Stimulated activated CD4-positive, alpha-beta T cell treated with anti-CD3 and anti-CD28 coated beads, TNF-alpha, amount 100 ng/mL, for 48 hours (primary cell): ENCODE measurements at places on chromosomes 4 and X.
A peak's percentile ranks its signal among the peaks of the same experiment; 100 is the strongest.

GRCh38 chr4:166658585-166658984, 575.7 kb downstream of the SPOCK3 start:
- no peak for DNase-seq

DNA sequence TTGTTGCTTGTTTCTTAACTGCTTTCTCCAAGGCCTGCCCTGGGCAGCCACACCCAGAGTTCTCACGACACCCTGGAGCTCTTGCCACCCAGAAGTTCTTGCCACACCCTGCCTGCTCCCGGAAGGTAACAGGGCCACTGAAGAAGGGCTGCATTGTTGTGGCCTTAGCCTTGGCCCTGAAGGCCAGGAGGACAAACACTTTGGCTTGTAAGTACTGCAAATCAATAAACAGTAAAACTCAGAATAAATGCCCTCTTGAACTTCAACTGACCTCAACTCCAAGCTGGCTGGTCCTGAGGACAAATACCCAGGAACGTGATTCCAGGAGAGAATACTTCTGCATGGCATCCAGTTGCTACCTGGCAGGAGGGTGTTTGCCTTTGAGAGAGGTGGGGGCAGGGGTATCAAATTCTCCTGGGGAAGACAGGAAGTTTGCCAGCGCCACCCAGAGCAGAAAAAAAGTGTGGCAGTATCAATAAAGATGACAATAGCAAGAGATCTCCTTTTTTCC, 54.1 kb downstream of the TLR10 start:
- no peak for DNase-seq

- DNase-seq = no peak
Measured at GRCh38 chr4:53640576-53641453, 49.5 kb upstream of the LNX1 start.

DNA sequence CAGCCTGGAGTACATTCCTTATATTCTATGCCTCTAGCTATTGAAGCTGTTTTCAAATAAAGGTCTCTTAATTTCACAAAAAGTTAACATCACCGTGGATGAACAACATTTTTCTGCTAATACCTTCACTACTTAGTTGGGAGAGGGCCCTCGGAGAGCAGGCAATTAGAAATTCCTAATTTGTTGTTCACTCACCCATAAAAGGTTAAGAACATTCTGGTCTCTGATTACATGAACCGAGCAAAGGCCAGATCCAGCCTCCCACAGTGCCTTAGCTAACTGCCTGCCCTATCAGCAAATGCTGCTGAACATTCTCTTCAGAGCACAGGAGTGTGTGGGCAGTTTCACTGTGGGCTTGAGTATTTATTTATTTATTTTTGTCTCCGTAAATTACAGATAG, 36.0 kb upstream of the TTC29 start:
- no peak for DNase-seq

DNA sequence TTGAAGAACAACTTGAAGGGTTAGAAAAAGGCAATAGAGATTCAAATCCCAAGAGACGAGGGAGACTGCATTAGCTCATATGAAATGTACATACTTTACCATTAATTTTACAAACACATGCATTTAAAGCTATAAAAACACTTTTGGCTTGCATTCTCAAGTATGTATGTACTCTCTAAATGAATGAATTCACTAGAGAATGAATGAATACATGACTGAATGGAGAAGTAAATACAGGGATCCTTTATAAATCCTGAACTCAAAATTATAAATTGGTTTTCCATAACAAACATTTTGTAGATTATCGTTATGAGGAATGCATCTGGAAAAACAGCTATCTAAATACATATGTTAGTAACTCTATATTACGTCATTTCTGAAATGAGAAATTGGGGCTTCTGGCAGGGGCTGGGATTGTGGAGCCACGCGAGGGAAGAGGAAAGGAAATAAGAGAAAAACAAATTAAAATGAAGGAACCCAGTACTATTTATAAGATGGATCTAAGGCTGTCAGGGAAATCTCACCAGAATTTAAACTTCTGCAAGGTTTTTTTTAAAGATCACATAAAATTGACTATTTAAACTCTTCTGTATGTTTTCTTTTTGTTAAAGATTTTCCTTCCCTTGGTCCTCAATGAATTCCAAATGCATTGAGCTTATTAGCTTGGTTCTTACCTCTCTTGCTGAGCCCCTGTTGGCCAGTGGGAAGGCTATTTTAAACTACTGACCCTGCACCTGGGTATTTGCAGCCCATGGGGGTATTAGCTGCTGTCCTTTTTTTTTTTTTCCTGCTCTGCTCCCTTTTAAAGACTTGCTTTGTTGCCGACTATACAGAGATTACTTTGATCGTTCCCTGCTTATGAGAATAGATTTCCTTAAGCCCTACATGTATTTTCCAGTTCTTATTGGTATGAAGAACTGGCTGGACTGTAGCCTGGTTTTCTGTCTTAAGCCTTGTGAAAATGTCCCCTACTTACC, 207.8 kb downstream of the ADGRL3 start:
- no peak for DNase-seq

DNA sequence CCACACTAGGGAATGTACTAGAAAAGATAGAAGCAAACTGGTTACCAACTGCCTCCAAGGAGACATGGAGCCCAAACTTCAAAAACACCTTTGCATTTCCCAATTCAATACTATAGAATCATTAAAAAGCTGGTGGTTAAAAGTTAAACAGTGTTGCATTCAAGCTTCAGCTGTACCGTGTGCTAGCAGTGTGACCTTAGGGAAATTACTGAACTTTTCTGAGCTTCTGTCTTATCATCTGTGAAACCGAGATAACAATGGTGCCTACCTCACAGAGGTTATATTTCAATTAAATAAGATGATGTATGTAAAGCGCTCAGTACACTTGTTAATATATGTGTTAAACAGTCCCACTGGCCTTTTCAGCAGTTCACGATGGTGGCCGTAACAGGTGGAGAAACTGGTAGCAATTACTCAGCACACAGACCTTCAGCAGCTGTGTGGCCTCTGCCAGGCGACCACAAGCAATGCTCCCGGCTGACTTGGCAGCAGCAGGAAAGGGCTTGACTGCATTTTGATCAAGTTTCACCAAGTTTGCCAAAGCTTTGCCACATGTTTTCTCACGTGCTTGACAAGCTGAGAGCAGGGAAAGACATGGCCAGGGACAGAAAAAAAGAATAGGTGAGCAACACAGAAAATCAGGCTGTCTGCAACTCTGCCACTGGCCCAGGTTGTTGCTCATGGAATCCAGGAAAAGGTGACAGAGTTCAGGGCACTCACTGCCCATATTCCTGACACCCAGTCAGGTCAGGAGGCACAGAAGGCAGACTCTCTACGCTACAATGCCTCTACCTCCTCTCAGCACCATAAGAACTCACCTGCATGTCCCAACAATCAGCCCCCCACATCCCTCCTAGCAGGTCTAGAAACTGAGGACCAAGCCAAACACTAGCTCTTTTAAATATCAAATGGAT, 72.1 kb downstream of the PARM1 start:
- no peak for DNase-seq

DNA sequence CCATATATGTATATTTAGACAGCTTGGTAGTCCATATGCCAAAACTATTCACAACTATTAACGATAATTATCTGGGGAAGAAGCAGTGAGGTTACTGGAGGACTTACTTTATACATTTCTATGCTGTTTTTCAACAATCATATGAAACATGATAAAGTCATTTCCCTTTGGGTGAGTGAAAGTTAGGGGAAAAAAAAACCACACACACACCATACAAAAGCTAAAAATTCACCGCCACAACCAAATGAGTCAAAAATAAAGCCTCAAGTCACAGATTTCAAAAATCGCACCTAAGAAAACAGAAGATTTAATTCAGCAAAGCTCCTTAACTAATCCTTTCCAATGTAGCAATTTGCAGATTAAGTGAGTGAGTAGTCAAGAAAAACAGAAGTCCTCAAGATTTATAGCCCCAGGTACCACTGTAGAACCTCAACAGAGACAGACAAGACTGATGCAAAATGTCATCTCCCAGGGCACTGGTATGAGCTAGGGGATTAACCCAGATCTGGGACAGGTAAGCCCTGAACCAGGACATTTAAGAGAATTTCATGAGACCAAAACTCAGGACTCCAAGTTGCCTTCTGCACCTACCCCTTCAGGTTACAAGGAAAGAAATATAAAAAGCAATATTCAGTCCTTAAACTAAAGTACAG, 35.1 kb downstream of the SYTL4 start:
- no peak for DNase-seq

DNA sequence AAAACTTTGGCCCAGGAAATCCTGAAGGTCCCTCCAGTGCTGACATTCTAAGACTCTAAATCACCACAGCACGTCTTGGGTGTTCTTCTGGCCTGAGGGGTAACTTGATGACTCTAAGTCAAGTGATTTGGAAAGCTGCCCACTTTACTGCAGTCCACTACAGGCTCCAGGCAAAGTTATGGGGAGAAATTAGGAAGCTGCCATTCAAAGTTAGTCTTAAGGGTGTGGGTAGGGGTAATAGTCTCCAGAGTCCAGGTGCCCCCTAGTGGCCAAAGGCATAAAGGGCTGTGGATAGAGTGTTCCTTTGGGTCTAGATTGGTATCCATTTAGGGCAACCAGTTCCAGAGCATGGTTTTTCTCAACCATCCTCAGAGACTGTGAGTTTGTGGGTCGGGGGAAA, 38.7 kb upstream of the SLC16A2 start:
- DNase-seq = peak; percentile 42

- DNase-seq = no peak
Measured at GRCh38 chrX:45714866-45715265, 514.2 kb upstream of the DIPK2B start.

DNA sequence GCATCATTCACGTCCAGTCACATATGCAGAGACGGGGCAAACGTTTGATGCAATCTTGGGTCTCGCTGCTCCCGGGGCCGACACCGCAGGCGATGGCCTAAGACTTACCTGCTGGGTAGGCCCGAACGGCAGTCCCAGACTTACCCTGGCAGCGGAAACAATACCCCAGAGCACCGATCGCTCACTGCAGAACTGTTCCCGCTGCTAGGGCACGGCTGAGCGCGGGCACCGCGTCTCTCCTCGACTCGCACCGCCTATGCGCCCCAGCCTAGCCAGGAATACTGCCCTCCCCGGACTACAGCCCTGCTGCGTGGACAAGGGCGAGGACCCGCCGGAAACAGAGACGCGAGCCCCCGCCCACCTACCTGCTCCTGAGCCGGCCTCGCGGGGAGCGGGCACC, 86.2 kb downstream of the HPRT1 start:
- no peak for DNase-seq

- no peak for DNase-seq
Measured at GRCh38 chrX:22073928-22074327, 41.8 kb downstream of the PHEX start.

DNA sequence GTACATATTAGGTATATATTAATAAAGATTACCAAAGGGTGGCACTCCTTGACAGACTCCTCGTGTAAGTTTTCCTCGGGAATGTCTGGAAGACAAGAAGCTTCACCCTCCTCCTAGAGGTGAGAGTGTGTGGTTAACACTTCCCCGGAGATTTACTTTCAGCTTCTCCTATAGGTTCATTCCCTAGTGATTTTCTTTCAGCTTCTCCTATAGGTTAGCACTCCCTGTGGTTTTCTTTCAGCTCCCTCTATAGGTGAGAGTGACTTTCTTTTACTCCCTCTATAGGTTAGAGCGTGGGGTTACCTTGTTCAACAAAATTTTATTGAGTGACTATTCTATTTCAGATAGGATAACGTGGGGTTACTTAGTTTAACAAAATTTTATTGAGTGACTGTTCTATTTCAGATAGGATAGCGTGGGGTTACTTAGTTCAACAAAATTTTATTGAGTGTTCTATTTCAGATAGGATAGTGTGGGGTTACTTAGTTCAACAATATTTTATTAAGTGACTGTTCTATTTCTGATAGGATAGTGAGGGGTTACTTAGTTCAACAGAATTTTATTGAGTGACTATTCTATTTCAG, 106.0 kb upstream of the PLAC1 start:
- no peak for DNase-seq

DNA sequence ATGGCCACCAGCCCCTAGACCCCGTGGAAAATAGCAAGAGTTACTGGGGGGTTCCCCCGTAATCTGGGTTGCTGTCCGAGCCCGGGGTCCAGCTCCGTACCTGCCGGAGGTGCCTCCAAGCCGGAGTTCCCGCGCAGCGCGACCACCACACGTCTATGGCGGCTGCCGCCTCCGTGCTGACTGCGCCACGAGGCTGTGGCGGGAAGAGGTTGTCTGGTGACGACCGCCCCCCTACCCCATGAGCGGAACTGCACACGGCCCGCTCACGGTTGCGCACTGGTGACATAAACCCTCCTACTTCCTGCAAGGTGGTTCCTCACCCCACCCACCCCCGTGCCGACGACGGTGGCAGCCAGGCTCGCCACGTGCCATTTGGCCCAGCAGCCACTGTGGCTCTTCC, at the start of gene PNMA5:
TSS of gene PNMA5 (minus strand) at position 184 of the 400 bp plus-strand sequence. CDS start 2,518 bp downstream, outside the sequence.
- no peak for DNase-seq

GRCh38 chr4:2364654-2365053, 53.8 kb downstream of the ZFYVE28 start:
- DNase-seq = peak; percentile 37

DNA sequence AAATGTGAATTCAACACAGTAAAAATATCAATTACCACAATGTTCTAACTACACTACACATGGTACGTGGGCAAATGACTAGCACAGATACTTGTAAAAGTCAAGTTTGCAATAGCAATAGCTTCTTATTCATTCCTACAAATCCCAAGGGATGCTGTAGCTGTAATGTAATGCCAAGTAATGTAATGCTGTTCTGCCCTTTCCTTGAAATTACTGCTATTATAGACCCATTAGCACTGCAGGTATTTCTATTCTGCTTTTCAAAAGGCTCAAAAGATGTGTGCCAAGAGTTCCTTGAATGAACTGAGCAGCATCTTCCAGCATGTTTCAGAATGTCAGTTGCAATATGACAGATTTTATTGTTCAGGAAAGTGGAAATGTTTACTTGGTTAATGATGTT, 129.9 kb upstream of the BANK1 start:
- DNase-seq = no peak

DNA sequence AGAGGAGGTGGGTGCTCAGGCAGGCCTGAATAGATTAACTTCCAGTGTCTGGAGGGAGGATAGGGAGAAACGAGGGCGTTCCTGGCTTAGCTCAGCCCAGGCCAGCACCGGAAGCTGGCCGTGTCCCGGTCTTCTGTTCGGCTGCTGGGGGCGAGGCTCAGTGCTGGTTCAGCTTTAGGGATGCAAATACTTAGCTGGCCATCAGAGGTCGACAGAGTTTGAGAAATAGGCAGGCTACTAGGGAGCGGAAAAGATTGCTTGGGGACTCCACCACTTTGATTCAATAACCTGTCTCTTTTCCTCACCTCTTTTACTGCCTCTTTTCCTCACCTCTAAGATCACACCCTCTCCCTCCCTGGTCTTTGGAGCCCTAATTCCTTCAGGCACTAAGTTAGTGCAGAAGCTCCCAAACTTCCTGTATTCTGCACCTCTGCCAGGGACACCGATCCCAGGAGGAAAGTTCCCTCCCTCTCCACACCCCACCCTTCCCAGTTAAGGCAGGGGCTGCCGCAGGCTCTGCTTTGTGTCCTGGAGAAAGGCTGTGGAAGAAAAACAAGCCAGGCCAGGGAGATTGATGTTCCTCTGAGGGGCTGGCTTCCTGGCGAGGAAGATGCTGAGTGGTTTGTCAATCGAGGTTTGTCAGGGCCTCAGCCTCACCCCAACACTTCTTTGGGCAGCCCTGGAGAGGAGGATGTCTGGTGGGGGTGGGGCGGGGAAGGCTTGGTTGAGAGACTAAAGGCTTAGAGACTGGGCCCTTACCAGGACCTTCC, 6.0 kb upstream of the EFNB1 start:
- DNase-seq = no peak

- no peak for DNase-seq
Measured at GRCh38 chr4:113548303-113548702, 213.2 kb downstream of the CAMK2D start.

GRCh38 chr4:120354381-120354780, 287.7 kb upstream of the MAD2L1 start:
- no peak for DNase-seq

GRCh38 chr4:52751487-52751911, 274 bp upstream of the ERVMER34-1 start:
- no peak for DNase-seq
